NCI-H774 (cell line): ENCODE measurements at places on chromosomes 6 and 20.
A peak's percentile ranks its signal among the peaks of the same experiment; 100 is the strongest.

GRCh38 chr20:40524071-40524470, 165.0 kb downstream of the MAFB start:
- DNase-seq: no peak

DNA sequence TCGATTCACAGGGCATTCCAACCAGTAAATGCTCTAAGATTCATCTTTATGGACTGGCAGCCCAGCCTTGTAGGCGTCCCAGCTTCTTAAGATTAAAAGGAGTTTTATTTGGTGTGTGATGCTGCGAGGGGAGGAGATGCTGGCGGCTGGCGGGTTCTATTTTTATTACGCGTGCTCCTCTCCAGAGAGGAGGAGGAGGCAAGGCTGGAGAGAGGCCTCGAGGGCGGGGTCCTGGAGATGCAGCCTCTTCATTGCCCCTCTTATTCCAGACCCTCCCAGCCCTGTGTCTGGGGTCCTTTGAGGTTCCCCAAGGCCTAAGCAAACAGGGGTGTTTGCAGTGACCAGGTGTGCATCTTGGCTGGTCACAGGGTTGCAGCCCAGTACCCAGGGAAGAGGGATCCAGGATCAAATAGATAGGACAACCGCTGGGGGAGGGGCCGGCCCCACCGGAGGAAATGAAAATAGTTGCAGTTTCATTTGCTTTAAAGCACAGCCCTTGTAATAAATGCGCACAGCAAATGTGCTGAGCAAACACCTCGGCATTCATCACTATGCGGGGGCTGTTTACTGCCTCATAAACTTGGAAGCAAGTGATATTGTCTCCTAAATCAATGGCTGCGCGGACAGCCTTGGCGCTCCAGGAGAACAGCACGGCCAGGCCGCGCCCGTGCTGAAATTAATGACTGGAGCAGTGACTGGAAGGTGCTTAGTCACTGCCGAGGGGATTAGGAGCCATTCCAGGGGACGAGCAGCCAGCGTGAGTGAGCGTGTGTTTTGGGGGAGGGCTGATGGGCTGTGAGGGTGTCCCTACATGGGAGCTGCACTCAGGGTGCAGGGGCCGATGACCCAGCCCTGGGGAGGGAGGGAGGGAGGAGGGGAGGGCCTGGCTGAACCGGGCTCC, 83.0 kb downstream of the TMEM242 start:
- peak; percentile 68 for DNase-seq

- no peak for DNase-seq
Measured at GRCh38 chr6:30761791-30762429, 17.6 kb upstream of the IER3 start.

DNA sequence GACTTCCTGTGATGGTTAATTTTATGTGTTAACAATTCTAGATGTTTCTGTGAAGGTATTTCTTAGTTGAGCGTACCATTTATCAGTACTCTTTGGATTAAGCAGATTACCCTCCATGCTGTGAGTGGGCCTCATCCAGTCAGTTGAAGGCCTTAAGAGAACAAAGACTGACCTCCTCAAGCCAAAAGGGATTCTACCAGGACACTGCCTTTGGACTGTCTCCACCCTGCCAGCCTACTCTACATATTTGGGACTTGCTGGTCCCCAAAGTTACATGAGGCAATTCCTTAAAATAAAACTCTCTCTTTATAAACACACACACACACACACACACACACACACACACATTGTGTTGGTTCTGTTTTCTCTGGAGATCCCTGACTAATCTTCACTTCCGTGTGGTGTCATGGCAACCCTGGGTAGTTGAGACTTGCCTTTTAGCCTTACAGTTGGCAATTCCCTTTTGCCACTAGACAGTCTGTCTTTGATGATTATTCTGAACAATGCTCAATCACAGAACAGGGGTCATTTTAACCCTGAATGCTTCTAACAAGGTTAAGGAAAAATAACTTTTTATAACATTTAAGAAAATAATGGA, 32.2 kb downstream of the MRAP2 start:
- peak; percentile 10 for DNase-seq

- DNase-seq: no peak
Measured at GRCh38 chr6:4849226-4850022, 73.2 kb downstream of the CDYL start.

DNA sequence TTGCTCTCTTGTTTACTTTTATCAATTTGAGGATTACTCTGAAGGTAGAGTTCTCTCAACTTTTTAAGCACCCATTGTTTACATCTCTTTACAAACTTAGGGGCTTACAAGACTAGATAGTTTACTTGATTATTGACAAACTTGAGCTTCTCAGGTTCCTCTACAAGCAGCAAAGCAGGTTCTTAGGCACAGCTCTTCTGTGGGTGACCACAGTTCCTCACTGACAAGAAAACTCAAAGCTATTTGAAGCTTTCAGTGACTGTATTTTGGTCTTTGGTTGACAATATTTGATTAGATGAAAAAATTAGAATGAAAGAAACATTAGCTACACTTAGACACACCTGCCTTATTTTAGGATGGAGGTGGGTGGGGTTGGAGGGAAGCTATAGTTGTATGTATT, 327.3 kb upstream of the RUNX2 start:
- no peak for DNase-seq

- no peak for DNase-seq
Measured at GRCh38 chr20:51164731-51165130, 141.8 kb upstream of the KCNG1 start.

GRCh38 chr20:37958856-37959520, 56.1 kb downstream of the VSTM2L start:
- no peak for DNase-seq

- DNase-seq: no peak
Measured at GRCh38 chr20:6074145-6074561, 20.3 kb upstream of the LRRN4 start.

DNA sequence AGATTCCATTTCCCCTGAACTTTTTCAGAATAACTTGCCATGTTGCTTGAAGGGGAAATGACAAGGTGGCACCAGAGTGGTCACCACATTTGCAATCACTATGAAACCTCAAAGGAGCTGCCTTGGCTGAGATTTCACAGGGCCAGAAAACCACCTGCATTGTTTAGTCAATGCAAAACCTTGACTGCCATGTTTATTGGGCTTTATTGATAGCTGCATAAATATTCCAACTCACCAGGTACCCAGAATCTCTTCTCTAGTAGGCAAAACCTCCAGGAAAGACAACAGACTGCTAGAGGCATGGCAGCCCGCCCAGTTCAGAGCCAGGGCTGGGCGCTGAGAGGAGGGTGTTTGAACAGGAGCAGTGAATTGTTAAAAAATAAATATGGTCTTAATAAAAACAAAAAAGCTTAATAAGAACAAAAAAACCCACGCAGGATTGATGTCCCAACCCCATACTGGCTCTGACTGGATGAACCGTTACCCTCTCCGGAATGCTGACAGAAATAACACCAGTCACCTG, 375.6 kb downstream of the ZFAND3 start:
- no peak for DNase-seq

GRCh38 chr6:105872249-105872648, 213.9 kb upstream of the PRDM1 start:
- DNase-seq: no peak

- no peak for DNase-seq
Measured at GRCh38 chr20:48416002-48416401, 411.8 kb downstream of the PREX1 start.

DNA sequence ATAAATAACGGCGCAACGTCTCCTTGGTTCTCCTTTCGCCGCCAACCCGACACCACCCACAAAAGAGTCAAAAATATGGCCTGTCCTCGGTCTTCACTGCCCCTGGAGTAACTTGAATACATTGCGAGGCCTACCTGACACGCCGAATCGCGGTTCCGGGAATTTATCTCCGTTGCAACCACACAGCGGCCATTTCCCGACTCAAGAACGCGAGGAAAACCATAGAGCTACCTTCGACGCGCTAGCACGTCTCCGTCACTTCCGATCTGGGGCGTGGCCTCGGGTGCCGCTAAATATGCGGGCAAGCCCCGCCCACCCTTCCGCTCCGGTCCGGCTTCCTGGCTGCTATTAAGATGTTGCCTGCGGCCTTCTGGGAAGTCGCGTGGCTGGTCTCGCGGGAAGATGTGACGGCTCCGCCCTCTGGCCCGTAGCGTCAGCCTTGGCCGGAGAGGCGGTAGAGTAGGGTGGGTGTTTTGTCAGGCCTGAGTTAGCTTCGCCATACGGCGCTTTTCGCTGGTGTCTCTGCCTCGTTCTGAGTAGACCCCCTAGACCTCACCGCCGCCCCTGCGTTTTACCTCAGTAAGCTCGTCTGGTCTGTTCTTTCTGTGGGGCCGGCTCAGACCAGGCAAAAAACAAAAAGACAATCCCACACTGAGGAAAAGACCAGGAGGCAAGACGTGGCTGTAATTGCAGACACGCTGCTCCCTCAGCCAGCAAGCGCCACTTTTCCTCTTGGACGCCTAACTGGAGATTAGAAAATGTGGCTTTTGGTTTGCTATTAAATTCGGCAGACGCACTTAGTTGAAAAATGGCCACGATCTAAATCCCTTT, at the start of gene BCLAF1:
TSS of gene BCLAF1 (minus strand) at position 268 of the 831 bp plus-strand sequence. CDS start 9,980 bp downstream, outside the sequence.
- peak; percentile 100 for DNase-seq

- no peak for DNase-seq
Measured at GRCh38 chr6:125101631-125102030, 51.9 kb upstream of the TPD52L1 start.

DNA sequence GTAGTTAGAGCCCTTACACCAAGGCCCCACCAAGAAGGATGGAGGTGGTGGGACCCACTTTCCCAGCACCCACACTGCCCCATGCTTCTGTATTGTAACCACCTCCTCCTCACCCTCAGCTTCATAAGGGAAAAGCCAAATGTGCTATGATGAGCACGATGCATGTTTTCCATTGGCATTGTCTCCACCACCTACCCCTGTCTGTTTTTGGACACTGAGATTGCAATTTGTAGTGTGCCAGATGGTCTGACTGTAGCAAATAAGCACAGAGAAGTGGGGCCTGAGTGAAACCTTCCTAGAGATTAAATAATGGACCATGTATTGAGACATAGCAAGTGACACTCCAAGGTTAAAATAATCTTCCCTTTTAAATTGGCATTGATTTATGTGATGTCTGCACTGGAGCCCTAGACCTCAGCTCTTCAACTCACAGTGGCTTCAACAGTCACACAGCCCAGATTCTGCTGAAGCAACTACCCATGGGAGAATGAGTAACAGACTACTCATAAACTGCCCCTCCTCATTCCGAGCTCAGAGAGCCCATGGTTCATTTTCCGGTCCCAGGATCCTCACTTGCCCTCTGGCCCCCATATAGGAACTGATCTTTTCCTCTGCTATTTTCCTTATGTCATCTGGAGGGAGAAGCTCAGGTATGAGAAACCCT, 177.9 kb downstream of the COL9A1 start:
- no peak for DNase-seq

- DNase-seq: no peak
Measured at GRCh38 chr6:69527921-69528476, 268.8 kb downstream of the LMBRD1 start.

DNA sequence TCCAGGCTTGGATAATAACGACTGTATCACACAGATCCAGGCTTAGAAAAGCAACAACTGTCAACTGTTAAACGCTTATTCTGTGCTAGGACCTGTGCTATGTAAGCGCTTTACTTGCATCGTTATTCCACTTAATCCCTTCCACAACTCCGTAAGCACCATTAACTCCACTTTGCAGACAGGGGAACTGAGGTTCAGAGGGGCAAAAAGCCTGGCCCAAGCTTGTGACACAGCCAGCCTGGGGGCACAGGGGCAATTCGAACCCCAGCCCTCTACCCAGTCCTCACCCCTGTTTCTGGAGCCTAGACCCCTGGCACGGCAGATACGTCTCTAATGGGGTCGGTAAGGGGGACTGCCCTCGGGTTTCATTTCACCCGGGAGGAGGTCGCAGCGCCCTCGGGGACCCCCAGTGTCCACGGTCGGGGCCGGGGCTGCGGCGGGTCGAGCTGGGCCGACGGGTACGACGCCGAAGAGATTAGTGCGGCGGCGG, 411 bp downstream of the DSN1 start:
- no peak for DNase-seq

DNA sequence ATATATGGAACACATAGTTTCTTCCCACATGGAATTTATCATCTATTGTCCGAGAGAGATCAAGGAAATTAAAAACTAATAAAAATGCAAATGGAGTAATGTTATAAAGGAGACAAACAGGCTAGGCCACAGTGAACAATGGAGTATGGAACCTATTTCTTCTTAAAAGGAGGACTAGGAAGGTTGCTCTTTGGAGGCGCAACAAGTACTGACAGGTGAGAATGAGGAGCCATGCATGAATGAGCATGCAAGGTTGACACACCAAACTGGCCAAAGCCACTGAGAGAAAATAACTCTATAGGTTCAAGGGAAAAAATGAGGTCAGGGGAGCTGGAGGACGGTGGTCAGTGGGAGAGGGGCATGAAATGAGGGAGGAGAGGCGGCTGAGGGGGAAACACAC, 40.9 kb downstream of the PSMB1 start:
- DNase-seq: no peak

DNA sequence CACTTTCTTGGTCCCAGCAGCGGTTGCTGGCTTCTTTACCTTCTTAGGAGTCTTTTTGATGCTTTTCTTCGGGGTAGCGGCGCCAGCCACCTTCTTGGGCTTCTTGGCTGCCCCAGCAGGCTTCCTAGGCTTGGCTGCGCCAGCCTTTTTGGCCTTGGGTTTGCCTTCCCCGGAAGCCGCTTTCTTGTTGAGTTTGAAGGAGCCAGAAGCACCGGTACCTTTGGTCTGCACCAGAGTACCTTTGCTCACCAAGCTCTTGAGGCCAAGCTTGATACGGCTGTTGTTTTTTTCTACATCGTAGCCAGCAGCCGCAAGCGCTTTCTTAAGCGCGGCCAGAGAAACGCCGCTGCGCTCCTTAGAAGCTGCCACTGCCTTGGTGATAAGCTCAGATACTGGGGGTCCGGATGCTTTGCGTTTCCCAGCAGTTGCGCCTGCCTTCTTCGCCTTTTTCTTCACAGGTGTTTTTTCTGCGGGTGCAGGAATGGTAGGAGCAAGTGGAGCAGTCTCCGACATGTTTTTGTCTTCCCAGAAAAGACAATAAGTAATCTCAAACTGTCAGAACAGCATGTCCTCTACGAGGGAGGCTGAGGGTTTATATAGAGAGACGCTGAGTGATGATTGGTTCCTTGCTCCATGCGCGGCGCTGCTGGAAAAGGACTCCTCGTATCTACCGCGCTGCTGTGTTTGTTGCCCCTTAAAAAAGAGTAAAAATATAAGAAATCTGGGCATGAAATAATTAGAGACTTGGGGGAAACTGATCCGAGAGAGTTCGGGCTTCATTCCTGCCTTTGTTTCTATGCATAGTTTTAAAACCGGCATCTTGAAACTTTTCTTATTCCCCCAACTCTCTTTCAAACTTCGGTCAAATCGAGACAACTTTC, 130.3 kb upstream of the BTN3A2 start:
- DNase-seq: peak; percentile 69

- no peak for DNase-seq
Measured at GRCh38 chr20:40493549-40493948, 195.5 kb downstream of the MAFB start.
